Suprapubic skin (tissue), 4 donors: ENCODE measurements at places on chromosomes 5 and 9. TPM values are rescaled to one million over a fixed set of nuclear protein-coding genes. Genes with fewer than 3 reads are reported as not detected.
A peak's percentile ranks its signal among the peaks of the same experiment; 100 is the strongest.

DNA sequence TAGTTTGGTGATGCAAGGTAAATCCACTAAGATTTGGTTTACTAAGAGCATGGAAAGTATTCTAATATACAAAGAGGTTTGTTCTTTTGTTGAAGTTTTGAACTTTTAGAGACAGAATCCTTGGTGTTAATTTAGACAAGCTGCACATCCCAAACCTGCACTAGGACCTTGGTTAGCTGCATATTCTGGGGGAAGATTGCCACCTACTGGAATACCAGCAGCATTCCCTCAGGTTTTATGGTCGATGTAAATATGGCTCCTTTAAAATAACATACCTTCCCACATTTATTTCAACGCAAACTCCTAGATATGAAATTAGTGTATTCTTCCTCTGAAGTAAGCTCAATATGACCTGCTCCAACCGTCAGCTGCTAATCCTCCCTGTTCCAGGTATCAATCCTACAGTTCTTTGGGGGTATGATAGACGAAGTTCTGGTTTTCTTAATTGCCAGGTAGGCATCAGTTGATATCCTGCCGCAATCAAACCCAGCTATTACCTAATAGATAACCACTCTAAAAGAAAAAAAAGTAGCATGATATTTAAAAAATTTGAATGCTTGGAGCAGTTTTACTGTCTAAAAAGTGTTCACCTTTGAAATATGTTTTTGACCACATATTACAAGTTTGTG lies 624.1 kb downstream of the ISL1 start:
- no peak for DNase-seq

DNA sequence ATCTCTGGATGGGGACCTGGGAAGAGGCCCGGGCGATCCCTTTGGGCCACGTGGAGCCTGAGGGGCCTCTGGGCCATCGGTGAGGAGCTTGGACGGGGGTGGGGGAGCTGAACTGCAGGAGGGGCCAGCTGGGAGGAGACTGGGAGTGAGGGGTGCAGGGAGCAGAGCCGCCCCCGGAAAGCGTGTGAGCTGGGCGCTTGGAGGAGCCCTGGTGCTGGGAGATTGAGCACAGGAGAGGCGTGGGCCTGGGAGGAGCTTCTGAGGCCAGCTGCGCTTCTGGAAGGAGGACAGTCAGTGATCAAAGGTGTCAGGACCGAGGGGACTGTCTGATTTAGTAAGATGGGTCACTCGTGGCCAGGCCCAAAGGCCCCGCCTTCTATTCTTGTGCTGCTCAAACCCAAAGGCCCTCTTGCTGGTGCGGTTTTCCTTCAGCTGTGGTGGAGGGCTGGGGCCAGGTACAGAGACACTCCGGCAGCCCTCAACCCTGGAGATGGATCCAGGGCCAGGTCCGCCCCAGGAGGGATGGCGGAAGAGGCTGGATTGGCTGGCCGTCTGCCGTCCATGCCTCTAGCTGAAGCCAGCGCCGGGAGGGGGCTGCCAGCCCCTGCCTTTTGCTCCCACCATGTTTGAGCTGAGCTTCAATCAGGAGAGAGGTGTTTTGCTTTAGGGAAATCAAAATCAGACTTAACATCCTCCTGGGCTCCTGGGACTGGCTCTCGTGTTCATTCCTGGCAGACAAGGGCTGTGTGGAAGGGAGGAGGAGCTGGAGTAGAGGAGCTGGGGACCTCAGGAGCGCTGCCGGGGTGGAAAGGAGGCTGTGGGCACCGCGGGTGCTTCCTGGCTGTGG lies 21.6 kb downstream of the NCS1 start:
- DNase-seq: no peak

GRCh38 chr5:96189987-96190386 lies 228.3 kb upstream of the ELL2 start:
- no peak for DNase-seq

The RAPGEF6 gene
- total RNA-seq: 21.5 TPM

- DNase-seq: no peak
Observed at GRCh38 chr5:107365320-107366109, 305.2 kb downstream of the EFNA5 start.

DNA sequence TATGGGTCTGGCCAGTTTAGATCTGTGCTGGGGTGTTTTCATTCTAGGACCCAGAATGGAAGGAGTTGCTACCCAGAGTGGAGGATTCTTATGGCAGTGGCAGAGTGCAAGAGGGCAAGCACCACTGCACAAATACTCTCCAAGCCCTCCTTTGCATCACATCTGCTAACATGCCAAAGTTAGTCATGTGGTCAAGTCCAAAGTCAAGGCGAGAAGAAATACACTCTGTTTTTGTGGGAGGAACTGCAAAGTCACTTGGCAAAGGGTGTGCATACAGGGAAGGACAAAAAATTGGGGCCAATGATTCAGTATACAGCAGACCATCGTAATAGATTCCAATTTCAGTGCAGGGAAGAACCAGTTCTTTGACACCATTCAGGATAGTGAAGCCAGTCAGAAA lies 43.9 kb upstream of the HMGCS1 start:
- DNase-seq: no peak

DNA sequence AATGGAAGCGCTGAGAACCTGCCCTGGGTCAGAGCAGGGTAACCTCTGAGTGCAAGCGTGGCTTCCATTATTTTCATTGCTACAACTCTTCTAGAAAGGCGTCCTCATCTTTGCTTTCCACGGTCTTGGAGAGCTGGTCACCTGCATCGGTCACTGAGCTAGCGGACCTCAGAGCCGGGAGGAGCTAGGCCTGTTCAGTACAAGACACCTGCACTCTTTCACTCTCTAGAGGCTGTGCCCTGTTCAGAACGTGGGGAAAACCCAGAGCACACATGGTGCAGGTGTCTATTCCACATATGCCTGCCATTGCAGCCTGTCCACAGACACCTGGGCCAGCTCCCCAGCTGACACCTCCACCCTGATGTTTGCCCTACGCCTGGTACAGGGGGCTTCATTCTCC lies 147.8 kb upstream of the IRX2 start:
- DNase-seq: peak; percentile 21

- no peak for DNase-seq
Observed at GRCh38 chr9:124932333-124932732, 8.6 kb downstream of the GOLGA1 start.

GRCh38 chr5:39500551-39501175 lies 75.9 kb upstream of the DAB2 start:
- no peak for DNase-seq

The TXNDC8 gene
- not detected for total RNA-seq

DNA sequence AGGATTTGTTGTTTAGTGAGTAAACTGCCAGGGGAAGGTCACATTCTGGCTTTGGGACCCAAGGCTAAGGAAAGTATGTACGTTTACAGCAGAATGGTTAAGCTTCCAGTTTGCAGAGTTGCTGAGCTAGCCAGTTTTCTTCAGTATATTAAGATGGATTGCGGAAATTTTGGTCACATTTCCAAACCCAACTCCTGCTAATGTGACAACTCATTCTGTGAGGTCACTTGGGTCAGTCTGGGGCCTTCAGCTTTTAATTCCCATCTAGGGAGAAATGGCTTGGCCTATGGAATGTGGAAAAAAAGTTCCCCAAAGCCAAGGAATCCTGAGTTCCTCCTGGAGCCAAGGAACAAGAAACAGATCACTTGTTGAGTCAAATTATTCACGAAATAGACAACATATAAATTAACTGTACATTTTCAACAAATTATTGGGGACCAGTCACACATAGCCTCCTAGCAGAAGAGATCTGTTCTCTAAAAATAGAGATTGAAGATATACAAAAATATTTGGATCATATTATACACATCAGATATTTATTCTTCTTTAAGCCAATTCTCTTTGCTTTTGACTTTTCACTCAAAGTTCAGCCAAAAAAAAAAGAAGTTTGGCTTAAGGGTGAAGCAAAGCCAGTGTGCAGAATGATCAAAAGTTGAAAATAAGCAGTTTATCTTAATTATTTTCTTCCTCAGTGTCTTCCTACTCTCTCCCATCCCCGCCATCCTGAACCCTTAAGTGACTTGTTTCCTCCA lies 8.8 kb downstream of the KCNV2 start:
- DNase-seq: no peak

GRCh38 chr9:113590991-113591898 lies 127.7 kb downstream of the RGS3 start:
- DNase-seq: peak; percentile 86
